ENCODE measurements at places on chromosomes 6 and 20.

DNA sequence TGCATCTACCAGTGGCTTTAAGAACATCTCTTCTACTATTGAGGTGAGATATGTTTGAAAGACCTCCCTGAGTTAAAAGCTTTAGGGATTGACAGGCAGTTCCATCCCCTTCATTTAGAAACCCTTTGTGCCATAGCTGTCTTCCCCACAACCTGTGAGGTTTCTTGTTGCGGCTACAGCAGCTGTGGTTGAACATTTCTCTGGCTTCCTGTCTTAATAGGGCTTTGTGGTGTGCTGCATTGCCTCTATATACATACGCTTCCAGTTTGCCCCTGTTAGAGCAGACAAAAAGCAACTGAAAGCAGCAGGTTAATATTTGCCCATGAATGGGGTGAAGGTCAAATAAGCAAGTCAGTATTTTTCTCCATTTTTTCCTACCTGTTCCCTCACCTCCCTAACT is 210.2 kb downstream of the TMEM200A start:
- DNase-seq: peak; percentile 34

DNA sequence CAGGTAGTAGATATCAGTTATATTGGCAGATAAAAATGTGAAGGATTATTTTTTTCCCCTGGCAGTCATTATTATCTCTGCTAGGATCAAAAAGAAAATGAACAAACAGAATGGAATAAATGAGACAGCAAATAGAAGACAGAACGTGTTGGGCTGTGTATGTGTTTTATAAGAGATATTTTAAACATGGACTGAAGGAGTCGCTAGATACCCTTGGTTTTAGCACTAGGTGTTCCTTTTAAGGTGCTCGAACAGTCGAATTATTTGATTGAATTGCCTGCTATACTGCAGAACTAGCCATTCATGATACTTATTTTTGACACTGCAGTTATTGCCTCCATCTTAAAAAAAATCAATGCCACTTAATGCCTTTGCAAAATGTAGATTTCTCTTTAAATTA is 3.7 kb downstream of the GRIK2 start:
- no peak for DNase-seq

- DNase-seq: no peak
Measured at GRCh38 chr6:42402184-42402583, 49.5 kb downstream of the TRERF1 start.

DNA sequence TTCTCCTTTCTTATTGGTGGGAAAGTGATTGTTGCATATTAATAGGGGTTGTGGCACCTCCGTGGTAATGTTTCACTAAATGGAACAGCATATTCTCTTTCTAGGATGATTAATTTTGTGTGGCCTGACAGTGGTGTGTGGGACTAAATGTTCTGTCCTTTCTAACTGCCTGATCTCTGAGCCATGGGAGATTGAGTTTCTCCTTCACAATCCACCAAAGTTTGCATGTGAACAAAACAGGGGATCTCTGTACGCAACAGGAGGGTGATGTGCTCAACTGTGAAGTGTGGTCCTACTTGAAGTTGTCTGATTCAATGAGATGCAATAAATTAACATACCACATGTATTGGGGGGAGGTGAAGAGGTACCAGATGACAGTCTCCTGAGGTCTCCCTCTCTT is 19.3 kb downstream of the BCAS1 start:
- DNase-seq: no peak

DNA sequence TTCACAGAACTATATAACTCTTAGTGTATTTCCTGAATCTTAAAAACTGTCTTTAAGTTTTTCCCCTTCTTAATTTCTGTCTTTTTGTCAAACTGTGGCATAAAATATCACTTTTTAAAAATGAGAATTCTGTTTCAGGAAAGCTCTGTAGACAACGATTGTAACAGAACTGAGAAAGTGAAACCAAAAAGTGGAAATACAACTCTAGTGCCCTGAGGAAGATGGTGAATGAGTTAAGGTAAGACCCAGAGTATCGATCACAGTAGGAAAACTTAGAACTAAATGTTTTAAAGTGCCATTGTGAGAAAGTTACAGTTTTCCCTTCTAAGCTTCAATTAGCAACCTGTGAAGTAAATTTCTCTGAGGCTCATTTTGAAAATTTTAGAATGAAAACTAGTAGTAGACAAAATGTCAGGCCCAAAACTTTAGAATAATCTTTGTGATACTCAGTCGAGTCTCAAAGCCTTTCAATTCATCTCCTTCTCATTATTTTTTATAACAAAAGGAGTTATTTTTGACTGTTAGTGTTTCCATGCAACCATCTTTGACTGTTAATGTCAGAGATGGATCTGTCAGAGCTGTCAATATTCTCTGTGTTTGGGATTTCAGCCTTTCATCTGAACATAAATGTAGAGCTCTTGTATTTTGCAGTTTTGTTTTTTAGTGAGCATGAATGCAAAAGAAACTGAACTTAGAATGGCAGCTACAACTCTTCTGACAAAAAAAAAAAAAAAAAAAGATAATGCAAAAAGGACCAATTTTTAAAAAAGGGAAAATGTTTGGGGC is 19.0 kb upstream of the TRDN start:
- DNase-seq: peak; percentile 51

GRCh38 chr6:53440336-53440945 is 91.7 kb upstream of the ELOVL5 start:
- no peak for DNase-seq

GRCh38 chr6:43335469-43335868 is 26.8 kb upstream of the CRIP3 start:
- no peak for DNase-seq

DNA sequence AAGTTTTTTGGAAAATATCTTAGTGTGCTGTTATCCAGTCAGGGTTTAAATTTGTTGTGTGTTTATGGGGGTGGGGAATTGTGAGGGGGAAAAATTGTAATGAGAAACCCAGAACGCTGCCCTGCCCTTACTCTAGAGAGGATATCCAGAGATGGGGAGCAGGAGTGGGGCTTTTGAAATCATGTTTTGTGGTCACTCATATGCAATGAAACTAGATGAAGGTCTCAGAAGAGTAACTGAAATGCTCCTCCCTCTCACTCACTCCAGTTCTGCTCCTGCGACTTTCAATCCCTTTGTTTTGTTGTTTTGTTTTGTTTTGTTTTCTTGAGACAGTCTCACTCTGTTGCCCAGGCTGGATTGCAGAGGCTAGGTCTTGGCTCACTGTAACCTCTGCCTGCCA is 100.0 kb downstream of the CRYBG1 start:
- DNase-seq: peak; percentile 26

DNA sequence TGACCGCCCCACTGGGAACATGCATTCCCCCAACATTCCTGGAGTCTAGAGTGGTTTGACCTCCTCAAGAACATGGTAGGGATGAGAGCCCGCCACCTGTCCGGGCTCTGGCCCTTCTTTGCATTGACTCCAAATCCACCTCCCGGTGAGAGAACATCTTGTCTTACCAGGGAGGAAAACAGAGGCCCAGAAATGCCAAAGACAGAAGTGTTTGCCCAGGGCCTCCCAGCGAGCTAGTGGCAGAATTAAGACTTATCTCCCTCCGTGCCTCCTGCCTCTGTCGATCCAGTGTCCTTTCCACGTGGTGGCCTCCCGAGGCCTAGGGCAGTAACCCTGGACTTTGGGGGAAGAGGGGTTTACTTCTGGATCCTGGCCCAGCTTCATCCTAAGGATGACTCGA is 134.8 kb downstream of the JPH2 start:
- no peak for DNase-seq

DNA sequence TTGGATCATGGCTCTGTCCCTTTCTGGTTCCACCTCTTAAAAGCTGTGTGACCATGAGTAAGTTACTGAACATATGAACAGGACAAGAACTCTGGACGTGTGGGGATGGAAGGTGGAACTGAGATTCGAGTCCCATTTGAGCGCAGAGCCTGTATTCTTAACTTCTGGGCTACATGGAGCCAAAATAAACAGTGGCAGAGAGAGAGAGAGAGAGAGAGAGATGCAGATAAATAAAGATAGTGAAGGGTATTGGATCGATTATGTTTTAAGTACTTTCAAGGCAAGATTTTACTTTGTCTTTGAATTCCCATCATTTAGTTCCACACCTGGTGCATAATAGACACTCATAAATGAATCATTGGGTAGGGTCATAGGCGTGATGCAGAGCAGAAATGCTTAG is 39.7 kb downstream of the SLC35D3 start:
- DNase-seq: no peak

DNA sequence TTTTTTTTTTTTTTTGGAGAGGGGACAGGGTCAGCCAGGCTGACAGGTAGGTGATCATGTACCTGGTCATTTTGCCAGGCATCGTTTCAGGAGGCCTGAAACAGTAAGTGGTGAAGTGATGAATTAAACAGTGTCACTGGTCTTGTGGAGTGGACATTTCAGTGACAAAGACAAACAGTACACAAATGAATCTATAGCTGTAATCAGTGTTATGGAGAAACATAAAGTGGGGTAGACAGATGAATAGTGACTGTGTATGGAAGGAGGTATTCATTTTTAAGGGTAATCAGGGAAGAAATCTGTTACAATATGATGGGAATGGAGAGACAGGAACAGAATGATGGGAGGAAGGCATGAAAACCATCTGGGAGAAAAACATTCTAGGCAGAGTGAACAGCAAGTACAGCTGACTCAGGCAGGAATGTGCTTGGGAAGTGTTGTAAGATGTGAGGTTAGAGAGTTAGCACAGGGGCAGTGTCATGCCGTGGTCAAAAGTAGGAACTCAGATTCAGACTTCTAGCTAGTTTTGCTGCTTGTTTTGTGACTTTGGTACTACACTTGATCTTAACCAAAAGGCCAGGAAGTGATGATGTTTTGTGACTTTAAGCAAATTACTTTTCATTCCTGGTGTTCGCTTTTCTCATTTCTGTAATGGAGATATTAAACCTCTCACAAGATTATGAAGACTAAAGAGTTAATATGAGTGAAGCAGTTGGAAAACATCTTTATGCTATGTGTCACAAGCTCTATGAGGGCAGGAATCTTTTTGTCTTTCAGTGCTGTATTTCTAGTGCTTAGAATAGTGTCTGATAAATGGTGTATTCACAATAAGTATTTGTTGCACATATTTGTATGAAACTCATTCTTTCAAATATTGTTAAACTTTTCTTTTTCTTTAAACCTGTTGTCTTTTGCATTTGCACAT is 43.4 kb downstream of the QKI start:
- DNase-seq: no peak

DNA sequence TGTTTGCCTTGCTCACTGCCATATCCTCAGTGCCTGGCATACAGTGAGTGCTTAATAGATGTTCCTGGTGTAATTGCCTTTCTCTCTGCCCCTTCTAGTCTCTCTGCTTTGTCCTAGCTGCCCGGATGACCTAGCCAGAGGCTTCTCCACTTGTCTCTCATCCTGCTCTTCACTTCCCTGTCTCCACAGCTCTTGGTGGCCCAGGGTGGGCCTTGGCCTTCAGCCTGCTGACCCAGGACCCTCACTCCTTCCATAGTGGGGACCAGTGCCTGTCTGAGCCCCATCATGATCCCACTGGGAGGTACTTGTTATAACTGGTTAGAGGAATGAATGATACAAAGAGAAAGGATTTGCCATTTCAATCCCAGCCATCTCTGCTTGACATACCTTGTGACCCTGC is 49.2 kb upstream of the BLCAP start:
- no peak for DNase-seq

- peak; percentile 47 for DNase-seq
Measured at GRCh38 chr6:78513856-78514255, 353.5 kb upstream of the IRAK1BP1 start.

- no peak for DNase-seq
Measured at GRCh38 chr6:53530780-53531386, 14.0 kb downstream of the GCLC start.

GRCh38 chr20:45497971-45498494 is 17.4 kb downstream of the SPINT3 start:
- no peak for DNase-seq

- DNase-seq: no peak
Measured at GRCh38 chr6:111806165-111806547, 67.1 kb downstream of the FYN start.

GRCh38 chr20:25514747-25515340 is 70.5 kb downstream of the NINL start:
- DNase-seq: no peak

DNA sequence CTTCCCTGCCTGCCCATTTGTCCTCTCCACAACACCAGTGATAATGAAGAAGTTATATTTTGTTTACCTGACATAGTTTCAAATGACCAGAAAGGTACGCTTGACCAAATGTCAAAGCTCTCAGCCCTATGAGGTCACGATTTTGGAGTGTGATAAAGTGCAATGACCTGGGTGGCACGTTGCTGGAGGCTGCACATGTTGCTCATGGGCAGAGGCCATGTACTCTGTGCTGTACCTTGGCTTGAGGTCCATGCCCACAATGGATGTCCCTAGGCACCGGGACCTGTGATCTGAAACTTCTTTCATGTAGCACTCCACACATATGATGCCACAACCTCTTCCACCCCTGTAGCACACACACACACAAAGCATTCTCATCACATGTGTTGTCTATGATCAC is 164.0 kb upstream of the HEY2 start:
- DNase-seq: no peak

DNA sequence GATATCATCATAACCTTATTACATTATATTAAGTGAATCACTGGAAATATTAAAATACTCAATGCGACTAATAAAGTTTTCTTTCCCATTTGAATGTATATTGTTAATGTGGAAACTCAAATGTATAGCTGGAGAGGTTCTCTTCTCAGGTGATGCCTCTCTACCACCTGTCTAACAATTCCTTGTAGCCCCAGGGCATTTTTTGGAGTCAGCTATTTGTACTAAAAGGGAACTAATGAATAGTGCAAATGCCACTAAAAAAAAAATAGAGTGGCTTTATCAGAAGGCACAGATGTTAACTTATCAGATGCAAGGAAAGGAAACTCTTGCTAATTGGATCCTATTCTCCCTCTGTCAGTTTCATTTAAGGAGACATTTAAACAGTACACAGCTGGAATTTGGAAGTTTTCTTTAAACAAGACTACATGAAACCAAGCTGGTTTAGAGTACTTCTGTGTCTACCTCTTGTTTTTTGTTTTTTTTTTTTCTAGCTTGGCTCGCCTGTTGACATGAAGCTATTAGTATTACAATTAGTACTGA is 897.0 kb upstream of the SLC35B3 start:
- DNase-seq: no peak

GRCh38 chr20:51760905-51761546 is 7.2 kb downstream of the ATP9A start:
- DNase-seq: no peak
